ENCODE measurements at places on chromosomes 11 and 22.

GRCh38 chr11:78809931-78810541 is 235.4 kb upstream of the NARS2 start:
- no peak for DNase-seq

- DNase-seq, result no peak
Measured at GRCh38 chr11:79441461-79441875, 638 bp upstream of the TENM4 start.

DNA sequence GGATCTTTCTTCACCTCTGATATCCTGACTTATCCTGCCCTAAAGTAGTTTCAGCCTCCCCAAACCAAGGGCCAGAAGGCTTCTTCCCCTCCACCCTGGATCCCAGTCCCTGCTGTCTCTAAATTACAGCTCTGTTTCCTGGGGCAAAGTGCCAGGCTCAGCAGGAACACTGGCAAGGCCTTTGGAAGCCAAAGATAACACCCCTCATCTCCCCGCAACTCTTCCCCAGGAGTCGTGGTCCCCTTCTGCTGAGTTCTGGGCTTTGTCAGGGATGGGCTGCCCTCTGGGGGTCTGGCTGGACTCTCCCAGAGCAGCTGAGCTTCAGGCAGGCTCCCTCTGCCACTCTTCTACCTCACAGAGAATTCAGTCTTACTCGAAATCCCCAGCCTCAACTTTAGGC is 53.8 kb upstream of the AMPD3 start:
- no peak for DNase-seq

DNA sequence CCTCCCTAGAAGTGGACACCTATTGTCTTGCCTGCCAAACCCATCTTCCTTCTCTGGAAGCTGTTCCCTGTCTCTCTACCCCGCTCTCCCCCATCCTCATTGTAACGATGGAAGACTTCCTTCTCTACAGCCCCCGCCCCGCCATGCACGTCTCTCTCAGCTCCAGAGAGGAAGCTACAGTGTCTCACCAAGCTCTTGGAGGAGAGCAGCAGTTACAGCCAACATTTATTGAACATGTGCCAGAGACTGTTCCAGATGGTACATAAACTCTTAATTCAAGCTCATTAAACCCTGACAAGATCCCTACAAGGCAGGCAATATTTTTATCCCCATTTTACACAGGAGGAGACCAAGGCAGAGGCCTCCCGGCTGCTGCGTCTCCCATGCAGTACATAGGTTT is 15.1 kb downstream of the MCHR1 start:
- no peak for DNase-seq

DNA sequence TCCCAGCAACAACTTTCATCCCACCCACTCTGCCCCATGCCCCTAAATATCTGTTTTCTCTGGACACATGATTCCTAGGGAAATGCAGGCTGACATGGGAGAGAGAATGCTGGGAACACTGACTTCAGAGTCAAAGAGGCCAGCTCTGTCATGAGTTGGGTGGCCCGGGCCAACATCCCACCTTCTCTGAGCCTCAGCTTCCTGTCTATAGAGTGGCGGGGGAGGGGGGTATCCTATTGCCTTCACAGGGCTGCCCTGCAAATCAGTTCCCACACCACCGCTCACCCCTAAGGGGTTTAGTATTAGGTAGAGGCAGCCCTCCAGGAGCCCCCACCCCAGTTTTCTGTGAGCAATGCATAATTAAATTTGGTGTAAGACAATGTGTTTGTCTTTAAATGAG is 175.0 kb upstream of the NCAM1 start:
- DNase-seq, result no peak

GRCh38 chr11:103842191-103842590 is 194.2 kb upstream of the DDI1 start:
- DNase-seq, result no peak

- DNase-seq, result no peak
Measured at GRCh38 chr22:39169797-39170466, 17.5 kb upstream of the CBX7 start.
